ENCODE measurements at places on chromosomes 4 and X. TPM values are rescaled to one million over a fixed set of nuclear protein-coding genes. Genes with fewer than 3 reads are reported as not detected.

Gene CFAP99
- total RNA-seq = not detected

Gene CTAG1A
- not detected for total RNA-seq

Gene RHOXF2
- not detected for total RNA-seq

Gene MAGEA2
- total RNA-seq = not detected

Gene FAT4
- 47.4 TPM for total RNA-seq

Gene GPM6B
- 0.13 TPM for total RNA-seq

Gene PDE5A
- 3.4 TPM for total RNA-seq

Gene PRRG1
- total RNA-seq = 14.2 TPM

Gene PDE6B
- total RNA-seq = 9.5 TPM

Gene P2RY10
- total RNA-seq = not detected

Gene PCDH10
- under 0.01 TPM for total RNA-seq

Gene PDLIM3
- total RNA-seq = 79.3 TPM

Gene DCAF12L2
- total RNA-seq = not detected

Gene GBA3
- not detected for total RNA-seq

Gene CXCL8
- total RNA-seq = 35.7 TPM

Gene FHDC1
- 0.51 TPM for total RNA-seq

Gene CT45A2
- not detected for total RNA-seq

Gene EGFL6
- not detected for total RNA-seq

Gene POU3F4
- not detected for total RNA-seq

Gene SLC25A5
- 255 TPM for total RNA-seq

Gene NUP62CL
- total RNA-seq = not detected

Gene CXCL11
- total RNA-seq = 0.26 TPM

Gene NFKB1
- total RNA-seq = 43.5 TPM

Gene ATP6AP1
- 58.0 TPM for total RNA-seq

Gene CPZ
- not detected for total RNA-seq

Gene TLR7
- not detected for total RNA-seq

Gene HSPA4L
- 1.8 TPM for total RNA-seq

Gene CXCL1
- 5.6 TPM for total RNA-seq

Gene NHS
- total RNA-seq = 0.13 TPM

Gene SCML2
- total RNA-seq = 2.7 TPM

Gene RGN
- 0.51 TPM for total RNA-seq

Gene QRFPR
- total RNA-seq = 0.90 TPM

Gene NLGN3
- 0.13 TPM for total RNA-seq

Gene CPE
- total RNA-seq = 0.89 TPM

Gene DAPP1
- total RNA-seq = not detected

Gene RTL3
- not detected for total RNA-seq

All from dermis microvascular lymphatic vessel endothelial cell (primary cell).